Caki2 (cell line): ENCODE measurements at places on chromosomes 5 and 9. TPM values are rescaled to one million over a fixed set of nuclear protein-coding genes. Genes with fewer than 3 reads are reported as not detected.

ZNF883 gene
- not detected in 2 replicates for total RNA-seq

DNA sequence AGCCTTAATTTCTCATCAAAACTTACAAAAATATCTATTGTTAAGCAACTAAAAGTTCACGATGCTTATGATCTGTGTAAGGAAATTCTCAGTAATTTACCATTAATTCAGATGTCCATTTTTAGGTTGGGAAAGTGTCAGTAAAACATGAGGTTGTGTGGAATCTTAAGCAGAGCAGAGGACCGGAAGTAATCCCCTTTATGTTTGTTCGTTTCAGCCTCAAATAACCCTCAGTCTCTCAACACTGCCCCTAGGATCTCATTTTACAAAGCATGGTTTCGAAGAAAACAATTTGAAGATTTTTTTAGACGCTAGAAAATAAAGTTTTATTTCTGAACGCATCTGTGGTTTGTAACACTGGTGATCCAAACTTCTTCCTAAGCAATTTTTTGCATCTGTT is 504.2 kb downstream of the MAT2B start:
- no peak for DNase-seq

DNA sequence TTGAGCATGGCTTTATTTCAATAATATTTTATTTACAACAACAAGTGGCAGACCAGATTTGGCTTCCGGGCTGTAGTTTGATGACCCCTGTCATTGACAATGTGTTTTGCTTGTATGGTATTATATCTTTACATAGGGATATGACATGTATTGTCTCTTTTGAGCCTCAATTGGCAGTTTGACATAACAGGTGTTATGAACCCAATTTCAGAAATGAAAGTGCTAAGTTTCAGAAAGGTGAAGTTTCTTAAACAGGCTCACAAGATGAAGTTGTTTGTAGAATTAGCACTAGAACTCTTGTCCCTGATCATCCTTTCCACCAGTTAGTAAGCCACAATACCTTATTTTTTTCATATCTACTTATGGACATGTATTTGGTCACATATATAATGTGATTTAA is 303.0 kb upstream of the GRIA1 start:
- no peak for DNase-seq

GRCh38 chr5:81486711-81487110 is 92.8 kb upstream of the ACOT12 start:
- DNase-seq = no peak

DNA sequence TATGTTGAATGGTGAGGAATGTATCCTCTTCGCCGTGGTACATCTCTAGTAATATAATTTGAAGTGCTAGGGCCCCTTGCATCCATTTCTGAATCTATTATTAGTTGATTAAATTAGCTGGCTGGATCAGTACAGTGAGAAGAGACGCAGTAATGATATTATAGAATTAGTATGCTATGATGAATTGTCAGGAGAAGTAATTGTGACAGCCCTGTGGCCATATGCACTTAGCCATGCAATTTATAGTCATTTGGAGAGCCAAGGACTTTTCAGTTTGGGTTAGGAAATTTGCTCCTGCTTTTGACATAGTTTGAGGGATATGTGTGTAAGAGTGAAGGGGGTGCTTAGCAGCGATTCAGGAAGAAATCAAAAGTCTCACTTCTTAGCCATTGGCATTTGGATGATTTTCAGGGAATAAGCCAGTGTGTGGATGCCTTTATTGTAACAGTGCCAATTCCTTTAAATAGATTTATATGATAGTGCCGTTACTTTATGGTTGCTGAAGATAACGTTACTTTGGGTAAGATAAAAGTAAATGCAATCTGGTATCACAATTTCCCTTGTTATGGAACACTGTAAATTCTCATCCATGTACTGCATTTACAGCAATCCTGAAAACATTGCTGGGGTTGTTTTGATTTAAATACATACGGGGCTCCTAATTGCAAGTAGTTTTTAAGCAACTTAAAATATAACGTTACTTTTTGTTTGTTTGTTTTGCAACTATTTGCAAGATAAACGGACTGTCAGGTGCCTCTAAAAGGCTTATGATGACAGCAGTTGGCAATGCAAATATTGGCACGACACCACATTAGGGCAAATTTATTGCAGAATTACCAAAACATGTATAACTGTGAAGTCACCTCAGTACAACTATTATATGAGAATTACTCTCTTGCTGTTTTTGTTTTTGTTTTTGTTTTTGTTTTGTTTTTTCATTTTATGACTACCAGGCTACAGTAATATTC is 875.4 kb upstream of the WWC1 start:
- DNase-seq = no peak

DNA sequence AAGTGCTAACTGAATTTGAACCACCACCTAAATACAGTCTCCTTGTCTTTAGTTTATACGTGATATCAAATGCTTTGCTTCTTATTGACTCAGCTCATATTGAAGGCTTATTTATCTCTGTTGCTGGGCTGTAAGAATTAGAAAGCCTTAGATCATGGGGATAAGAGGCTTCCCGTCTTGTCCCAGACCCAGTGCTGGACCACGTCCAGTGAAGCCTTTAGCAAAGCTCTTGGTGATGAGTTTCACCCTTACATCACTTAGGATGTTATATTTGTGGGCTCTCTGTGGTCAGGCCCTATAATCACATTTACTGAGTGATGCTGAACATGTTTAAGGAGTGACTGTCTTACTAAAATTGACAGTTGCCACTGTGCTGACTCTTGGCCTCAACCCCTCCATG is 11.2 kb downstream of the FAM240B start:
- no peak for DNase-seq

SSNA1 gene
- total RNA-seq = 163 and 166 TPM in 2 replicates

- no peak for DNase-seq
Observed at GRCh38 chr5:103454770-103455169, 107.8 kb downstream of the NUDT12 start.

CCDC152 gene
- total RNA-seq = not detected in 2 replicates

DNA sequence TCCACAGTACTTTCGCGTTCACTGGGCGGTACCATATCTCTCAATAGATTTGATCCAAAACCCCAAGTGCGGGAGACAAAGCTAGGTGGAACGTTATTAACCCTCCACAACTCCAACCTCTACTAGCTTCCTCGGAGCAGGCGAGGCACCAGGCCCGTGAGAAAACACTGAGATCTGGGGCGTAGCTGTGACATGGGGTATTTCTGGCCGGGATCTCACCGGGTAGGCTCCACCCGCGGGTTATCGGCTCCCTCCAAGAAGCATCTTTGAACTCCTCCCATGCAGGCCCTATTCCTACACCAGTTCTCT is 350 bp upstream of the SLC25A46 start:
- no peak for DNase-seq

DNA sequence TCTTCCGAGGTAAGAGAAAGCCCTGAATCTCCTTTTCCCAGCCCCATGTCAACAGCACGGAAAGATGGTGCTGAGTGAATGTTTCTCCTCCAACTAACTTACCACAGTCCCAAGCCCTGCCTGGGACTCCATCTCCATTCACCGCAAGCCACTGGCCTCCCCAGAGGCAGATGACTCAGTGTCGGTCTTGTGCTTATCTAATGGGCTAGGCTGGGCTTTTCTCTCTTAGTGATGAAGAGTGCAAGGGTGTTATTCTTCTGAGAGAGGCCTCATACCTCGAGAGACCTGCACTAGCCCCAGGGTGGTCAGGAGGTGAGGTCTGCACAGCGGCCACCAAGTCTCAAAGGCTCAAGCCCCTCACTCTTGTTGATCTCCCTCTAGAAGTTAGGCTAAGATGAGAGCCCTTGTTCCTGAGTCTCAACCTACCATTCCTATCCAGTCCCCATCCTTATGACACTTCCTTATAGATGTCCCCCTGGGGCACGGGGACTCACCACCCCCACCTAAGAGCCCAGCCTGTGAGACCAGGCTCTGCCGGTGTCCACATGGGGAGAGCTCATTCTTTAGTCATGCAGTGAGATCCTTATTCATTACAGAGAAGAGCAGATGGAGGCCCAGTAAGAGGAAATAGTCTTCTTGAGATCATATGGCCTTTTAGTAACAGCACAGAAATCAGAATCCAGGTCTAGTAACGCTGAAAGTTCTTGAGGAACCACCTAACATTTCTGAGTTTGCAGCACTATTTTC is 127.0 kb downstream of the SAXO1 start:
- DNase-seq = no peak

DNA sequence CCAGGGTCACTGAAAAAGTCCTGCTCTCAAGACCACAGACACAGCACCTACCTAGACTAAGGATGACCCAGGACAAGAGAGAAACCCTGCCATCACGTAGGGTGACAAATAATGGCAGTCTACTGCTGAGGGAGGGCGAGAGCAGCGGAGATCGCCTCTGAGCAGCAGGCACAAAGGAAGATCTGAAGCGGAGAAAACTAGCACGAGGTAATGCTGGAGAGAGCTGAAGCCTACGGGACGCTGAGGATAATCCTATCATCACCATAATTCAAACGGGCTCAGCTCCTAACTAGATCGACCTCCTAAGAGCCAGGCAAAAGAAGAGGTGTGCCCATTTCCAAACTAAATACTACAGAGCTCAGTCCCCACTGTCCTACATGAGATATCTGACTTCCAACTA is 41.3 kb downstream of the FBXO10 start:
- DNase-seq = no peak
